Activated CD4-positive, alpha-beta T cell treated with anti-CD3 and anti-CD28 coated beads for 48 hours (primary cell): ENCODE measurements at places on chromosomes 6 and 20.

- DNase-seq: no peak
Observed at GRCh38 chr6:157181649-157182048, 141.7 kb downstream of the TMEM242 start.

- no peak for DNase-seq
Observed at GRCh38 chr6:143061597-143062385, 1.1 kb downstream of the AIG1 start.

DNA sequence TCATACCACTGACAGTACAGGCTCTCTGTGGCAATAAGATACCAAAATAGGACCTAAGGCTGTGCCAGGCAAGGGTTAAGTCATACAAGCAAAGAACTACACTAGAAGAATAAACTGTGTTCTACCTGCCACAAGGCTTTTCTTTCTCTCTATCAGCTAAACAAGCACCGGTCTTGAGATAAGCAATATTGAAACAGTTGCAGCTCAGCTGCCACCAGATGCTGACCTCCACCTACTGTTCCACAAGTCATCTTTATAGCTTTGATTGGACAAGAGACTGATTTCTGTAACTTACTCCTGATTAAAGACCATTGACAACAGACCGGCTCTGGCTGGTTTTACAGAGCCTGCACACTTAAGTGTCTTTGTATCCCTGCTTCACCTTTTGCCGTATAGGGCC lies 24.1 kb downstream of the SCP2D1 start:
- DNase-seq: no peak

- DNase-seq: no peak
Observed at GRCh38 chr20:46599227-46599987, 49.0 kb upstream of the OCSTAMP start.

GRCh38 chr6:181049-181654 lies 111.1 kb upstream of the DUSP22 start:
- no peak for DNase-seq

DNA sequence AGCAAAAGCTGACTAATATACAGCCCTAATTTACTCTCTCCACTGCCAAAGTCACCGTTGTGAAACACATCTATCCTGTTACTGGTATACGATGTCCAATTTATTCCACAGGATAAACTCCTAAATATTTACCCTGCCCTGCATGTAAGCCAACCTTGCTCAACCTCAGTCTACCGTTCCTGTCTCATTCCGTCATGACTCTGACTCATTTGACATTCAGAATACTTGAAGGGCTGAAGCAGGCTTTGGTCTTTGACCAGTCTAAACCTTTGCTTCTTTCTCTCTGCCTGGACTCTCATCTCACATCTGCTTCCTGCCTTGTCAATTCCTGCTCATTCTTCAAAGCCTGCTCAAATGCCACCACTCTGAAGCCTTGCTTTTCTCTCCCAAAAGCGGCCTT lies 157.5 kb downstream of the SCP2D1 start:
- DNase-seq: no peak

DNA sequence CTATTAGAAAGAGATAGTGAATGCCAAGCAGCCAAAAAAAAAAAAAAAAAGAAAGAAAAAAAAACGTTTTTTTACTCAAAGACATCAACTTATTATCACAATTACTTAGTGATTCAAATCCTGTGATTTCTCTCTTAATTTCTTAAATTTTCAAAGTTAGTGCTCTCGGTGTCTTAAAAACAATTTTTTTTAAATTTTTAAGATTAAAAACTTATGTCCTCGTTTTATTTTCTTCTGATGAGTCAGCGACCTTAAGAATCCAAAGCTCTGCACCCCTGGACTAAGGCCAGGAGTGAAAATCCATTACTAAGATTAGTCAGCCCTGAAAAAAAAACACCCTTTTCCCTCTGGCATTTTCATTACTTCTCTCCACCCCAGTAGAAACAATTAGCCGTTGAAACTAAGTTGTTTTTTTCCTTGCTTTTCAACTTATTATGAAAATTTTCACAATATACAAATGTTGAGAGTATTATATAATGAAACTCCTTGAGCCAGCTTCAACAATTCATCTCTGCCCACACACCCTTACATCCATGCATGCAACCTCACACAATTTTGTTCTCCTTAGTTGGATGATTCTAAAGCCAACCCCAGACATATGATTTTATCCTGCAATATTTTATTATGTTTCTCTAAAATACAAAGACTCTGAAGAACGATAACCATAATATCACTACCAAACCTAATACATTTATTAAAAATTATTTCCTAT lies 85.6 kb upstream of the CARMIL1 start:
- no peak for DNase-seq

- DNase-seq: no peak
Observed at GRCh38 chr6:152399399-152399798, 237.8 kb downstream of the SYNE1 start.

DNA sequence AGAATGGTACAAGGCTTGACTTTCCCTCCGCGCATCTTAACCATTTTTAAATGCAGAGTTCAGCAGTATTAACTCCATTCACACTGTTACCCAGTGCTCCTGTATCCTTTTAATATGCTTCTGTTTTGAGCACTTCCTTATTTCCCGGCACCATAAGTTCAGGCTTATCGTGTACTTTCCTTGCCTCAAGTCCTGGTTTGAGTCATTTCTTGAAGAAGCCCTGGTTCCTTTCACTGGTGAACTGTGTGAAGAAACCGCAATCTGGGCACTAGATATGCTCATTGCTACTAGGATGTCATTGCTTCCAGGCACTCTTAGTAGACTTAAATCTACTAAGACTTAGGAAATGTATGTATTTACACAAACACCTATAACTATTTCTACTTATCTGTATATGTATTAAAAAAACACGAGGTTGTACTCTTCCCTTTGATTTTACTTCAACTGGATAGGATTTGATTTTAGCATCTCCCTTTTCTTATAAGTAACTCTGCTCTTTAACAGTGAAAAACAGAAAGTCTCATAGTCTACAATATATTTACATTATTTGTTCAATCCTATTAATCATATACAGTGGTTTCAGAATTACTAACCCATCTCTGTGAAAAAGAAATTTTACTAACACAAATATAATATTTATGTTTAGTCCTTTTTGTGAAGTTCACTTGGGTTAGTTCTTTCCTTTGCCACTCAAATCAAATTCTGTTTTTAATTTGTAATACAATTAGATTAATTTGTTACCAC lies 135.5 kb downstream of the CDKAL1 start:
- DNase-seq: no peak

GRCh38 chr6:80480421-80481157 lies 374.1 kb downstream of the BCKDHB start:
- DNase-seq: no peak

DNA sequence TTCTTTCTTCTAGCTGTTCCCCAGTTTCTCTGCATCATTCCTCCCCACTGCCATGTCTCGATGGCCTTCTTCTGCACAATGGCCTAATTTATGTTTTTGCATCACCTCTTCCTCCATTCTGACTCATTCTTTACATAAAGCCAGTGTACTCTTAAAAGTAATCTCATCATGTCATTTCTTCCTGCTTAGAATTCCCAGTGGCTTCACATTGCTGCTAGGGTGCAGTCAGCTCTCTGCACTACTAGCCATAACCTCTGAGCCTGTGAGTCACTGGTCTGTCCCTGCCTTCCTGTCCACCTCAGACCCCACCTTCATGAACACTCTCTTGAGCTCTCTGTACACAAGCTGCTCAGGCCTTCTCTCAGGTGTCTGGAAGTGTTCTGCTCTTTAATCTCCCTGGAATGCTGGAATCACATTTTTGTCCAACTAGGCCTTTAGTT lies 24.1 kb upstream of the TRIM27 start:
- DNase-seq: no peak

GRCh38 chr20:5908981-5909380 lies 41.4 kb downstream of the TRMT6 start:
- DNase-seq: no peak

GRCh38 chr6:75422024-75422639 lies 71.5 kb downstream of the FILIP1 start:
- DNase-seq: no peak

DNA sequence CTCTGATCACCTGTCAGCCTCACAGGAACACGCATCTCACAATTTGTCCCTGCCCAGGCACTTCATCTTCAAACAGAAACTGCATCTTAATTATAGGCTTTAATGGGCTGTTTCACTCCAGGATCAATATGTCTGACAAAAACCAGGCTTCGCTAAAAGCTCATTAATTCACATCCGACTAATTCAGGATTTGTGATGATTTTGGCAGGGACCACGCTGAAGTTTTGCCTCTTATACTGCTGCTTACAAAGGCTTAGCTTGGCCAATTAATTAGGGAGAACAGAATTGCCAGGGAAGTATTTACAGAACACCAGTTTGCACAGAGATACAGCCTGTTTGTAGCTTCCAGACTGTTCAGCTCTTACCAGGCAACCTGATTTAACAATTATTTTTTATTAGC lies 541.0 kb upstream of the SPTLC3 start:
- no peak for DNase-seq

- no peak for DNase-seq
Observed at GRCh38 chr6:137995371-137995770, 111.8 kb downstream of the PERP start.

GRCh38 chr6:167677422-167677789 lies 149.3 kb upstream of the AFDN start:
- DNase-seq: no peak

DNA sequence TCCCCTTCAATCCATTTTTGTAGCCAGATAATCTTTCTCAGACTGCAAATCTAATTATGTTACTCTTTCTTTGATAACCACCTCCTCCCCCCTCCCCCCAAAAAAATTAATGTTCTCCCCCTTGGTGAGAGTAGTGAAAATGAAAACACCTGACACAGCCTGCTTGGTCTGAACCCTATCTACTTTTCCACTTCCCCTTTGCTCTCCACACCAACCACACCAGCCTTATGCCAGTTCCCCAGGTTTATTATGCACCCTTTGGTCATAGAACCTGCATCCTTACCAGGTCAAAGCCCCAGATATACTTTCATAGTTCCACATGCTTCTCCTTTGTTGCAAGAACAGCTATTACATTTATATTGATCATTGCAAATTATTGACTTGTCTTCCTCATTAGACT lies 19.4 kb downstream of the PFDN4 start:
- no peak for DNase-seq

- DNase-seq: no peak
Observed at GRCh38 chr20:3042625-3043024, 797 bp upstream of the GNRH2 start.

- DNase-seq: peak; percentile 73
Observed at GRCh38 chr20:31675828-31676608, 38.3 kb downstream of the COX4I2 start.

GRCh38 chr20:64168381-64169090 lies 4.3 kb downstream of the MYT1 start:
- DNase-seq: no peak

- no peak for DNase-seq
Observed at GRCh38 chr6:163813979-163814493, 399.5 kb downstream of the QKI start.

- no peak for DNase-seq
Observed at GRCh38 chr6:95882371-95882770, 133.4 kb upstream of the FUT9 start.

GRCh38 chr6:134394905-134395304 lies 77.0 kb upstream of the SGK1 start:
- no peak for DNase-seq

DNA sequence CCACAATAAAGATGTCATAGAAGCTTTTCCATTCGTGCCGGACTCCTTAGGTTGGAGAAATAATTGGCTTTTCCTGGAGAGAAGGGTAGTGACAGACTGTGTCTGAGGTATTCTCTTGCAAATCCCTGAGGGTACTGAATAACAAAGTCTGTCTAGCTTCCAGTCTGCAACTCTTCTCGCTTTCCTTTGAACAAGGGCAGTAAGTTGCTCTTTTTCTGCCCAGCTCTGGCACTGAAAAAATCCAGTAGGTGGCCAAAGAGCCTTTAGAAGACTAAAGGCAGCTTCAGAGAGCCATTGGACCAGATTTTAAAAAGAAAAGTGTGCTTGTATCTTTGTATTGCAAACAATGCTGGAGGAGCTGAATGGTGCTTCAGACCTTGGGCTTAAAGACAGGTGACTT lies 20.7 kb upstream of the RREB1 start:
- no peak for DNase-seq

DNA sequence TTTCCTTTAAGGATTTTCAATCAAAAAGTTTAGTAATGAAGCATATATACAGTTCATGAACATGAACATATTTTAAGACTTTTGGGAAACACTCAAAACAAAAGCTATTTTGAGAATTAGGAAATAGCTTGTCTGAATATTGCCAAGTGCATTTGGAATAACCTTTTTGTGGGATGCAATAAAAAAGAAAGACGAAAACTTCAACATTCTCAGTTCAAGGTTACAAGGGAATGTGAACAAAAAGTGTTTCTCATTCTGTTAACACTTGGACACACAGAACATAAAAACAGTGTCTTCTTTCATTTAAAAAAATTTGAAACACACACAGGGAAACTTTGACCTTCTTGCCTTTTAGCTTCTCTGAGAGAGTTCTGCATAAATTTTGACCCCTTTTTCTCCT lies 72.7 kb upstream of the TCF21 start:
- DNase-seq: no peak

- no peak for DNase-seq
Observed at GRCh38 chr6:144547409-144547808, 262.3 kb downstream of the UTRN start.

- no peak for DNase-seq
Observed at GRCh38 chr20:43969028-43969447, 54.4 kb downstream of the TOX2 start.

DNA sequence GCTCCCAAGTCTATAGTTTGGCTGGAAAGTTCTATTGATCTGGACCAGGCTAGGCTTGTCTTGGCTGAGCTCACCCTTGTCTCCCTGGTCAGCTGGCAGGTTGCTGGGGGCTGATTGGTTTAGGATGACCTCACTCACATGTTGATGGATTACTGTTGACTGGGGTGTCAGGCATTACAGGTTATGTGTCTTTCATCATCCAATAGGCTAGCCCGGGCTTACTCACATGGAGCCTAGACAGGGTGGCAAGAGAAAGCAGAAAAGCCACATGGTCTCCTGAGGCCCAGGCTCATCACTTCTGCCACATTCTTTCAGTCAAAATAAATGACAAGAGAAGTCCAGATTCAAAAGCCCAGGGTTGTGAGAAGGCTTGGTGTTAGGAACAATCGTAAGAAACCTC lies 103.5 kb downstream of the BFSP1 start:
- DNase-seq: no peak

- peak; percentile 18 for DNase-seq
Observed at GRCh38 chr6:128327890-128328289, 192.5 kb downstream of the PTPRK start.

DNA sequence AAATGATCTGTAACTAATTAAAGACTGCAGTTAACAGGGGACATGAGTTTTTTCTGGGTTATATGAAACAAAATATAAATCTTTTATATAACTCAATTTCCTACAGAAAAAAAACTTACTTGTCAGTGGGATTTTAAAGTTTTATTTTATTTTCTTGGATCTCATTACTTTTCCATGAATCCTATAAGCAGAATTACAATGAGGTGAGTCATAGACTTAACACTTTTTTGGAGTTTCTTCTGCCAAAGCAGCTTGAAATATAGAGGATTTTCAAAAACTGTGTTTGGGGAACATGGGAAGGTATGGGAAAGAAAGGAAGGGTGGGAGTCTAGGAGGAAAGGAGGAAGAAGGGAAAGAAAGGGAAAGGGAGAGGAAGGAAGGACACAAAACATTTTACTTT lies 130.7 kb downstream of the AIG1 start:
- no peak for DNase-seq

GRCh38 chr6:28354688-28355554 lies 5.2 kb downstream of the ZKSCAN3 start:
- no peak for DNase-seq

GRCh38 chr6:79149884-79150283 lies 71.8 kb upstream of the PHIP start:
- no peak for DNase-seq
